Mucosa of gallbladder (tissue), 1 donor: ENCODE measurements at places on chromosomes 12 and 14. TPM values are rescaled to one million over a fixed set of nuclear protein-coding genes. Genes with fewer than 3 reads are reported as not detected.
A peak's percentile ranks its signal among the peaks of the same experiment; 100 is the strongest.

DNA sequence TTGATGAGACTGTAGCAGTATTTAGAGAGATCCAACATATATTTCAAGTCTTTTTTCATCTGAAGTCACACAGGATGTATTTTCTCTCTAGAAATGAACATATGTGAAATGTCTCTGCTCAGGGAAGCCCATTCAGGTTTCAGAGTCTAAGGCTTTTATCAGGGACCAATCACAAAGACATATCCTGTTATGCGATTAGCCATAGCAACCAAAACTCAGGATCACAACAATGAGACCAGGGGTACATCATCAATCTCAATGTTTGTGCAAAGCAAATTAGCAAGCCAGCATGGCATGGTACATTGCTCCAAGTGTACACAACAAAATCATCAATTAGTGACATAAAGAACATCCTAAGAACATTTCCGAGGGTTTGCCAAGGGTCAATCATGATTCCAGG is 99.2 kb upstream of the AMN1 start:
- no peak for DNase-seq

DNA sequence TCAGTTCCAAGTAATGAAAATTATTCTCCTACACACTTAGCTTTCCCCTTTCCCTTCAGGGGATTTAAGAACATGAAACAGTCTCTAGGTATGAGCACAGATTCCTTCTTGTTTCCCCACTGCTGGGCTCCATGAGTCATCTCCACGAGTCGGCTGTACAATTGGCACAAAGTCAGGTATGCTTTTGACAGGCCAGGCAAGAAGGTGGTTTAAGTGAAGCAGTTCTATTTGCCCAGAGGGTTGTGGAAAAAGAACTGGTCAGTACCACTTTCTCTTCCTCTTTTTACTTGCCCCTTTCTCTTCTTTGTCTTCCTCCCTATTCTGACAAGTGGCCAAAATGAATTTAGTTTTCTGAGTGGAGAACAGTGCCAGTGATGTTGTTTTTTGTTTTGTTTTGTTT is 16.3 kb downstream of the DYNC1H1 start:
- DNase-seq, result peak; percentile 74

GRCh38 chr12:57112492-57113294 is 1.5 kb upstream of the STAT6 start:
- DNase-seq, result no peak

DNA sequence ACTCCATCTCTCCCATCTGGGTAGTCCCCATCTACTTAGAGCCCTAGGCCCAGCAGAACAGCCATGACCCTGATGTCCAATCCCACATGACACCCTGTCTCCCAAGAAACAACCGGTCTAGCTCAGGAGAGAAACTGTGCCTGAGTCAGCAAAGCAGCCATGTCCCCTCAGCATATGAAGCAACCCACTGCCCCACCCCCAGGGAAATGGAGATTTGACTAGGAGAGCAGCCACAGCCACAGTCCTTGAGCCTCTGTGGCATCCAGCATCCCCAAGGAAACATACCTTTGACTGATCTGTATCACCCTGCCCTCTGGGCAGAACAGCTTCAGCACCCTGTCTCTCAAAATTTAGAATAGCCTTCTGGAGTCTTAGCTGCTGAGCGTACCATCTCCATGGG is 641.9 kb upstream of the FBXO33 start:
- DNase-seq, result no peak

DNA sequence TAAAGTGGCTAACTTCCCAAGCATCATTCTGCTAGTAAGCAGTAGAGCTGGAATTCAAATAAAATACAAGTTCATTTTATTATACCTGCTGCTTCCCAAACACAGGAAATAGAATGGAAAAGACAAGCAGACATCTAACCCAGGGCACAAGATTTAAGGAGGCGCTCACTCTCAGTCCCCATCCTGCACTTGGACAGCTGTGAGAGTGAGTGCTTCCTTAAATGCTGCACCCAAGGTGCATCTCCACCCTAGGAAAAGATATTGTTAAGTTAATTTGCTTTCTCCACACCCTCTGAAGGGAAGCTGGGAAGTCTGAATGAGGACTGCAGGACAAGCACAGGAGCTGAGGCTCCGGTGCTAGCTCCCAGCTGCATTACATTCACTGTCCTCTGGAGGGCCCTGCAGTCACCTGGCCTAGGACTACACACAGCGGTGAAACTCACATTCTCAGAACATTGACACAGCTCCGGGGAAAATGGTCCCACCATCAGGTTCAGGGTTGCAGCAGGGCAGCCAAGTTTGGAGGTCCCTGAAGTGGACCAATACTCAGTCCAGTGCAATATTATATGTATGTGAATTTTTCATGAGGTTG is 14.2 kb downstream of the HEBP1 start:
- DNase-seq, result no peak

- DNase-seq, result peak; percentile 94
These were observed at the start of the genes PPP2R3C and PRORP for GRCh38 chr14:35121887-35122695. Gene PPP2R3C, minus strand, starts transcription at chr14:35121990. Its CDS starts 31 bp downstream, at chr14:35121959. Gene PRORP, plus strand, starts transcription at chr14:35122552. Its CDS starts 694 bp downstream, at chr14:35123246.

GRCh38 chr14:78324353-78324752 is 154.2 kb downstream of the NRXN3 start:
- no peak for DNase-seq

DNA sequence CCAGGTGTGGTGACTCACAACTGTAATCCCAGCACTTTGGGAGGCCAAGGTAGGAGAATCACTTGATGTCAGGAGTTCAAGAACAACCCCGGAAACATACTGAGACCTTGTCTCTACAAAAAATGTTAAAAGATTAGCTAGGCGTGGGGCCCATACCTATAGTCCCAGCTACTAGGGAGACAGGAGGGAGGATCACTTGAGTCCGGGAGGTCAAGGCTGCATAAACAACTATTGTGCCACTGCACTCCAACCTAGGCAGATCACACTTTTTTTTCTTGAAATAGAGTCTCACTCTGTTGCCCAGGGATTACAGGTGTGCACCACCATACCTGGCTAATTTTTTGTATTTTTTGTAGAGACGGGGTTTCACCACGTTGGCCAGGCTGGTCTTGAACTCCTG is 6.1 kb downstream of the RND1 start:
- DNase-seq, result no peak

DNA sequence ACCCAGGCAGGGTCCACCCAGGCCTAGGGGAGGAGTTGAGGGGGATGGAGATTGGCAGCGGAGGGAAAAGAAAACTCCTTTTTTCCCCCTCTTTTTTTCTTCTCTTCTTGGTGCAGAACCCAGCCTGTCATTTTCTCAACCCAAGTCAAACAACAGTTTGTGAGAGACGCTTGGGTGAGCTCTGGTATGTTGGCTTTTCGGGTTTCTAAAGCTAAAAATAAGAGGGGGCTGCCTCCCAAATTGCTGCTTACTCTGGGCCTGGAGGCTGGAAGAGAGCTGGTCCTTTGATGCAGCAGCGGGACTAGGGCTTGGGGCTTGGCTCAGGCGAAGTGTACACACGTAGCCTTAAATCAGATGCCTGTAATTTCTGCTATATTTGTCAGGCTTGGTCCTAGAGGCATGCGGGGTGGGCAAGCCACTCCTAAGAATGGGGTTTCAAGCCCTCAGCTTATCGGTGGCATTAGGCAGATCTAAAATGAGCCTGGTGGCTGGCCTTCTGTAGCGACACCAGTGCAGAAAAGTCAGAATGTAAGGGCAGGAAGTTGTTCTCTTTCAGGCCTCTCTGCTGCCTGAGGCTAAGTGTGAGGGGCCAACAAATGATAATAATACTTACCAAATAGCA is 816 bp upstream of the SLC8A3 start:
- no peak for DNase-seq

DNA sequence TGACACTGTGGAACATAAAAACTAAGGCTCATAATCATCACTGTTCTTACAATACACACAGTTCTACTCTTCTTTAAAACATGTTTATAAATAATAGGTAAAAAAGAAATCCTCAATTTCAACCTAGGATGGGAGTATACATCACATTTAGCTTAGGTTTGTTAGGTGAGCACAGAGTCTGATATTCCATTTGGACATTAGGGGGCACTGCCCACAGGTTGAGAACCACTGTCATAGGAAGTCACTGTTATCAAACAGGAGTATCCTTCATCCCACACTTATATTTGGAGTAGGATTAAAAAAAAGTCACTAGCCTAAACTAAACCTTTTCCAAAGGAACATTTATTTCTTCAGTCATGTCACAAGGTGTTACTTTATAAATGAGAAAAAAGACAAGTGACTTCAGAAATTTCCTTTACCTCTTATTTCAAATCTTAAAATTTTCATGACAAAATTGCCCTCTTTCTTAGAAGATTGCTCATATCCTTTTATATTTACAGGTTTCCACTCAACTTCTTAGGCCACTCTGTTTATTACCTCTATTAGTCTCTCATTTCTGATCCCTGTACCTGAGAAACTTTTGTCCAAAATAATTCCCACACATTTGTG is 240.6 kb downstream of the CPNE8 start:
- DNase-seq, result no peak

- peak; percentile 31 for DNase-seq
These were observed at the start of gene HOXC4 for GRCh38 chr12:54053751-54054741. Gene HOXC4, plus strand, starts transcription at chr12:54053835. Its CDS starts 88 bp downstream, at chr12:54053923.

DNA sequence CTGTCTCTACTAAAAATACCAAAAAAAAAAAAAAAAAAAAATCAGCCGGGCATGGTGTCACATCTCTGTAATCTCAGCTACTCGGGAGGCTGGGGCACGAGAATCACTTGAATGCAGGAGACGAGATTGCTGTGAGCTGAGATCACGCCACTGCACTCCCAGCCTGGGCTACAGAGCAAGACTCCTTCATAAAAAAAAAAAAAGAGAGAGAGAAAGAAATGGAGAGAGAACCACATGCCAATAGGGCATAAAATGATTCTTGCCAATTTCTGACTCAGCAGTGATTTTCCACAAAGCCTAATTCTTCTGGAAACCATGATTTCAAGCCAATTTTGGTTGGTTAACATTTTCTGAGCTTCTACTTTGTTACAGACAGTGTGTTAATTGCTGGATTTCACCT is 250.4 kb upstream of the SEL1L start:
- DNase-seq, result no peak

DNA sequence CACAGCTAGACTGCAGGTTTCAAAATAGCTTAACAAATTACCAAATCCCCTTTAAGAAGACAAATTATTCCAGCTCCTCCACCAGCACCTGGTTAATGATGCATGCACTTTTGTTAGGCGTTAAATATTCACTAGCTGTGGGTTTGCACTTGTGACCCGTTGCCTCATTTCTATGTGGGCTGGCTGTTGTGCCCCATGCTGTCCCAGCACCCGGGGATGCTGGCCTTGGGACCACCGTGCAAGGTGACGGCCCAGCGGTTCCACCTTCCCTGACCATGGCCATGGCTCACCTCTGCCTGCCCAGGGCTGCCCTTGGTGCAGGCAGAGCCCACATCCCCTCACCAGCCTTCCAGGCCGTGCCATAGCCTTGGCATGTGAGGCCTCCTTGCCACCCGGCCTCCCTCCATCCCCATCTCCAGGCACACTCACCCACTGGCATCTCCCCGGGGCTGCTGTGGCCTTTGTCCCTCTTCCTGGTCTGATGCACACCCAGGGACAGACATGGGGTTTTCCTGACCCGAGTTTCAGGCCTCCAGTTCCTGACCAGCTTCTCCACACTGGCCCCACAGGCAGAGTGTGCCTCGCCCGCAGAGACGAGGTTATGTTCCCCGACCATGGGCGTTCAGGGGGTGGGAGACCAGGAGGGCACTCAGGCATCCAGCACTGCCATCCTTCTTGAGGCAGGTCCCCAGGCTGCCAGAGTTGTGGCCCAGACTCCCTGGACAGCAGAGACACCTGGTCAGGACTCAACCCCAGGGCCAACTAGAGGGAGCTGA is 20.3 kb upstream of the C14orf180 start:
- DNase-seq, result no peak

DNA sequence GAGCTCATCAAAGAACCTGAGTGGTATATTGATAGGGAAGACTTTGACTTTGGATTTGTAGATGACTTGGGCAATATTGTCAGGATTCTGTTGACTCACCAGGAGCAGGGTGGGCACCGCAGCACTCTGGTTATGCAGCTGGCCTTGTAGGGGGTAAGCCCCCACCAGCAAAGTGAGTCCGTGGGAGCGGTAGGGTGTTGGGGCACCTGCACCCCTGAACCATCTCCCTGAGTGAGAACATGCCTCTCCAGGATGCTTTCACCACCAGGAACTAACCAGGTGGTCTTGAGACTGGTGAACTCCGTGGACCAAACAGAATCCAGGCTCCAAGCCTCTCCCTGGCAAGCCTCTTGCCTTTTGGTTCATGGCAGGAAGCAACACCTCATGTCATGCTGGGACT is 44.0 kb upstream of the EIF5 start:
- DNase-seq, result no peak

GRCh38 chr12:116784238-116784612 is 46.1 kb downstream of the RNFT2 start:
- DNase-seq, result no peak

GRCh38 chr14:32450919-32451675 is 122.0 kb downstream of the AKAP6 start:
- DNase-seq, result no peak

- no peak for DNase-seq
These were observed 249.2 kb downstream of the SLC41A2 start for GRCh38 chr12:104708891-104709290.

DNA sequence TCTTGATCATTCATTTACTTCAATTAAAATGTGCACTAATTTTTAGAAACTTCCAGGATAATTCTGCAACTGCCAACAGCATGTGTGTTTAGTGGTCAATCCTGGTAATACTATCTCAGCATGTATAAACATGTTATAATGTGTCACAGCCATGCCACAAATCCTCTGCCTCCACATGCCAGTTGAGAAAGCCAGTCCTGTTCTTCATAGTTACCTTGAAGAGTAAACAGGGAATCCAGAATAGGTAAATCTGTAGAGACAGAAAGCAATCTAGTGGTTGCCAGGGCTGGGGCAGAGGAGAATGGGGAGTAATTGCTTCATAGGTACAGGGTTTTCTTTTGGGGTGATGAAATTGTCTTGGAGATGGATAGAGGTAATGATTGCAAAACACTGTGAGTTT is 85.9 kb downstream of the ARMH4 start:
- DNase-seq, result no peak

DNA sequence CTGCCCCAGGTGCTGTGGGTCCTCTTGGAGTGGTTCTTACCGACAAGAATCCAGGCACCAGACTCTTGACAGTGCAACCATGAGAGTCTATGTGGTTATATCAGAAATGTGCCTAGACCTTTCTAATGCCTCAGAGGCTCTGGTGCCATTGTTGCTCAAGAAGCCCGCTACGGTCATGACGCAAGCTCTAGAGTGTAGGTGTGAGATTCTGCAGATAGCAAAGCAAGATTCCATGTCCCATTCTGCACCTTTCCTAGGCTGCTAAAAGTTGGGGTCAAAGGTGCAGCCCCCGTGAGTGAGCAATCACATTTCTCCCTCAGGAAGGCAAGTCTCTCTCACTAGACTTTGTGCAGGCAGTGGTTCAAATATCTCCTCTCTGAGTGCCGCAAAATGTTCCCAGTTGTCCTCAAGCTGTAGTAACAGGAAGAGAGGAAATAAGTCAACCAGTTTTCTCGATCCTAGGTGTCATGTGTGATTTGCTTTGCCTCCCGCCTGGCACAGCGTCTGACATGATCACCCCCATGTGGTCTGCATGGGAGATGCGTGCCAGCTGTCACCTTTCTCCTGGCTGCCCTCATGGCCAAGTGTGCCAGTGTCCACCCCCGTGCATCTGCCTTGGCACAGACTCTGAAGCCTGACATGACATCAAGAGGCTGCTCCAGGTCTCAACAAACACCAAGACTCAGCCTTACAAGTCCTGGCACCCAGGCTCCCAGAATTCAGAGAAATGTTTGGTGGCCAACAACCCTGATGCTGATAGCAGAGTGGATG is 122.5 kb upstream of the COCH start:
- no peak for DNase-seq

The ATG2B gene
- 24.5 TPM for total RNA-seq

The TSPAN19 gene
- total RNA-seq, result not detected

The REM2 gene
- total RNA-seq, result 1.4 TPM

The WNT1 gene
- total RNA-seq, result 0.29 TPM

The HIP1R gene
- total RNA-seq, result 115 TPM

The AKAP3 gene
- 1.0 TPM for total RNA-seq

The OR2AP1 gene
- total RNA-seq, result not detected
